ENCODE measurements at places on chromosomes 7 and 10. TPM values are rescaled to one million over a fixed set of nuclear protein-coding genes. Genes with fewer than 3 reads are reported as not detected.

The OR2A5 gene
- not detected for total RNA-seq

The WEE2 gene
- not detected for total RNA-seq

The CALD1 gene
- 47.9 TPM for total RNA-seq

The UCMA gene
- total RNA-seq: not detected

The IQCE gene
- 42.8 TPM for total RNA-seq

GRCh38 chr10:114607358-114607998, 50.6 kb downstream of the ABLIM1 start:
- no peaks in the 10 kb centered on the region for H3K27me3 ChIP-seq
- no peak overlapping the region for H3K27ac ChIP-seq
- no peaks in the 10 kb centered on the region for H3K36me3 ChIP-seq
- no peaks in the 10 kb centered on the region for H3K4me1 ChIP-seq
- DNase-seq: no peak

The FGL2 gene
- total RNA-seq: not detected

The NEBL gene
- total RNA-seq: 7.5 TPM

The NODAL gene
- total RNA-seq: not detected

GRCh38 chr7:1320616-1321240, 88.1 kb downstream of the UNCX start:
- DNase-seq: no peak
- no peak overlapping the region for H3K4me3 ChIP-seq
- peaks cover 11% of the 10 kb centered on the region for H3K4me1 ChIP-seq
- no peaks in the 10 kb centered on the region for H3K27me3 ChIP-seq
- no peak overlapping the region for H3K27ac ChIP-seq
- H3K36me3 ChIP-seq: no peaks in the 10 kb centered on the region

GRCh38 chr7:130114374-130114773, 44.0 kb downstream of the KLHDC10 start:
- no peak overlapping the region for H3K27ac ChIP-seq
- no peaks in the 10 kb centered on the region for H3K4me1 ChIP-seq
- no peaks in the 10 kb centered on the region for H3K27me3 ChIP-seq
- DNase-seq: no peak

DNA sequence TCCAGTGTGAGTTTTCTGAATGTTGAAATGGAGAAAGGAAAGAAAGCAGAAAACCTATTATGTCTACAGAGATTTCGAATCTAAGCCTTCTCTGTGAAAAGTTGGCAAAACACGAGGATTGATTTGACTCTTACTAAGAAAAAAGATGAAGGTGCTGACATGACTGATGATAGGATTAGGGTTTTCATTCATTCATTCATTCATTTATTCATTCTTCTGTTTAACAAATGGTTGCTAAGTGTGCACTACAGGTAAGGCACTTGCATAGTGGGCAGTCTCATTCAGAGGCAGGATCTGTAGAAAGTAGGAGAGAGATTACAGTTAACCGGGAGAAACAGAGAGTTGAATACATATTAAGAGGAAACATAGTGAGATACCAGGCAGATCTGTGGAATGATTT, 137.1 kb downstream of the ZNF365 start:
- H3K4me1 ChIP-seq: no peaks in the 10 kb centered on the region
- no peak overlapping the region for H3K27ac ChIP-seq
- no peak for DNase-seq
- no peaks in the 10 kb centered on the region for H3K36me3 ChIP-seq
- H3K4me3 ChIP-seq: no peak overlapping the region

- H3K27ac ChIP-seq: no peak overlapping the region
- H3K4me1 ChIP-seq: no peaks in the 10 kb centered on the region
- no peak overlapping the region for H3K4me3 ChIP-seq
- H3K36me3 ChIP-seq: no peaks in the 10 kb centered on the region
These were observed 28.9 kb downstream of the PHYH start for GRCh38 chr10:13270877-13271551.

DNA sequence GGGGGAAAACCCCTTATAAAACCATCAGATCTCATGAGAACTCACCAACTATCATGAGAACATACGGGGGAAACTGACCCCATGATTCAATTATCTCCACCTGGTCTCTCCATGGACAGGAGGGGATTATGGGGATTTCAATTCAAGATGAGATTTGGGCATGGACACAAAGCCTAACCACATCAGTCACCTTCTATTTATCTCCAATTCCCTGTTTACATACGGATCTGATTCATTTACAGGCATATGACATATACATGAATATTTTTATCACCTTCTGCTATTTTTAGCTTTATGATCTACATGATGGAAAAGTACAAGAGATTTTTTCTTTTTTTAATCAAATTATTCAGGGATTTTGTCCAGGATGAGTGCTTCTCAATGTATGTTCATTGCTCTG, 944.5 kb downstream of the REEP3 start:
- H3K27me3 ChIP-seq: no peaks in the 10 kb centered on the region
- H3K4me3 ChIP-seq: no peak overlapping the region
- H3K36me3 ChIP-seq: no peaks in the 10 kb centered on the region
- H3K4me1 ChIP-seq: no peaks in the 10 kb centered on the region
- H3K27ac ChIP-seq: no peak overlapping the region

DNA sequence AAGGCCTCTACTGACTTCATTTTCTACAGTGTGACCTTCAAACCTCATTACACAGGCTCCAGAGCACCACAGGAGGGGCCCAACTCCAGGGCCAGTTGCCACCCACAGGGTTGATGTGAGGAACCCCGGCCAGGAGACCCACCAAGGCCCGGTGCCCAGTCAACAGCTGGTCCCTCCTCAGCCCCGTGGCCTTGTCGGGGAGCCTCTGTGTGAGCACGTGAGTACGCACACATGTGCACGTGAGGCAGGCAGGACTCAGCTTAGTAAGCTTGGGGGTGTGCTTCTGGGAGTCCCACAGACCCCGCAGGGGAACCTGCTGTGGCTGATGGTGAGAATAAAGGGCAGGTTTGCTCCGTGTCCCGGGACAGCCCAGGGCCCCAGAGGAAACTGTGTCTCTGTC, 104.5 kb downstream of the VIPR2 start:
- H3K27me3 ChIP-seq: peaks cover 8% of the 10 kb centered on the region
- H3K4me3 ChIP-seq: no peak overlapping the region

The NKX1-2 gene
- not detected for total RNA-seq

The AGAP9 gene
- 9.5 TPM for total RNA-seq

DNA sequence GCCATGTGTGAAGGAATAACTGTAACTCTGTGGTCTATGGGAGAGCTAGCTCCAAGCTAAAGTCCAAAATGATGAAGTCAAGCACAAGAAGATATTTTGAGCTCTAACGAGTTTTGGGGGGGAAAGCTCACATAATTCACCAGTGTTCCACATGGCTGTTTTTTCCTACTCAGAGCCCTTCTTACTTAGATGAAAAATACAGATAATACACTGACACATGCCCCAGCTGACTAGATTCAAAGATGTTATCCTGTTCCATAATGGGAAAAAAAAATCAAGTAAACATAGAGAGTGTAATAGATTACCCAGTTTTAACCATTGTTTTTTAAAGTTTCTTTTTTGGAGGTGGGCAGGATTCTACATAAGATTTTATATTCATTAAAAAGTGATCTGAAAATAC, 86.6 kb downstream of the PRLHR start:
- H3K4me1 ChIP-seq: no peaks in the 10 kb centered on the region
- H3K36me3 ChIP-seq: no peaks in the 10 kb centered on the region
- no peak overlapping the region for H3K4me3 ChIP-seq
- H3K27me3 ChIP-seq: peaks cover 6% of the 10 kb centered on the region

GRCh38 chr10:31759799-31760626, 168.6 kb downstream of the ARHGAP12 start:
- H3K4me1 ChIP-seq: peaks cover 8% of the 10 kb centered on the region
- H3K4me3 ChIP-seq: peak overlapping the region; percentile 82
- H3K36me3 ChIP-seq: no peaks in the 10 kb centered on the region
- H3K27ac ChIP-seq: peak overlapping the region; percentile 70
- H3K27me3 ChIP-seq: no peaks in the 10 kb centered on the region
- peak; percentile 99 for DNase-seq

The BRAF gene
- total RNA-seq: 31.4 TPM

- H3K4me3 ChIP-seq: peak overlapping the region; percentile 46
- peaks cover 12% of the 10 kb centered on the region for H3K36me3 ChIP-seq
- H3K4me1 ChIP-seq: peaks cover 65% of the 10 kb centered on the region
- H3K27me3 ChIP-seq: no peaks in the 10 kb centered on the region
These were observed 256.6 kb downstream of the ARHGAP21 start for GRCh38 chr10:24467136-24467535.

GRCh38 chr7:70763961-70764691, 367.8 kb upstream of the GALNT17 start:
- no peaks in the 10 kb centered on the region for H3K27me3 ChIP-seq
- no peaks in the 10 kb centered on the region for H3K36me3 ChIP-seq
- H3K4me1 ChIP-seq: no peaks in the 10 kb centered on the region
- no peak for DNase-seq
- H3K4me3 ChIP-seq: no peak overlapping the region

The IQUB gene
- total RNA-seq: 0.62 TPM

The GPR22 gene
- total RNA-seq: not detected

DNA sequence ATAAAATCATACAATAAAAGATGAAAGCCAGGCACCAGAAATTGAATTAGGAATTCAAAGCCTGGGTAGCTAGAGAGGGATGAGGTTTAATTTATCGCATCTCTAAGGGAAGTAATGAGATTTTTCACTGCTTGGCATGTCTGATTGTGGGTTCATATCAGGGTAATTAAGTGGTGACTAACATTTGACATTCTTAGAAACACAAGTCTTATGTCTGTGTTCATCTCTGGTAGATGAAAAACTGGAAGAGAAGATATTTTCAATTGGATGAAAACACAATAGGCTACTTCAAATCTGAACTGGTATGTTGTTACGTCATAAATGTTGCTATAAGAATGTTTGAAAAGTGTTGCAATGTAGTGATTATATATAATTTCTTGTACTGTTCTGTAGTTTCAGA, 36.8 kb upstream of the ARMS2 start:
- peaks cover 3% of the 10 kb centered on the region for H3K36me3 ChIP-seq
- H3K27me3 ChIP-seq: no peaks in the 10 kb centered on the region
- H3K27ac ChIP-seq: no peak overlapping the region
- no peak overlapping the region for H3K4me3 ChIP-seq

DNA sequence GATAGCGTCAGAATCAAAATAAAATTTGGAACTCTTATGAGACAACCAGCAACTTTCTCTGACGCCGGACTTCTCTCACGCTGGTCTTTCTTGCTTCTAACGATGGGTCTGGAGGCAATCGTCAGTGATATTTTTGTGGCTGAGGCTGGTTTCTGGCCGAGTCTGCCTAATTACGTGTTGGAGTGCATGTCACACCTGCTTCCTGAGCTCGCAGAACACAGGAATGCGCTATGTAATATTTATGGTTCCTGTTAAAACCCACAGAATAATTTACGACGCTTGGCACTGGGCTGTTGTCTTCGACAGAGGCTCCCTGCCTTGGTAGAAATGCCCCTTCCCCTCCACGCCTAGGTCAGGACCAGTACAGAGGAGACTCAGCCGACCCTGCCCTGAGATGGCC, 64.9 kb downstream of the NPTX2 start:
- DNase-seq: peak; percentile 8
- no peaks in the 10 kb centered on the region for H3K4me1 ChIP-seq
- no peak overlapping the region for H3K4me3 ChIP-seq
- H3K36me3 ChIP-seq: no peaks in the 10 kb centered on the region

DNA sequence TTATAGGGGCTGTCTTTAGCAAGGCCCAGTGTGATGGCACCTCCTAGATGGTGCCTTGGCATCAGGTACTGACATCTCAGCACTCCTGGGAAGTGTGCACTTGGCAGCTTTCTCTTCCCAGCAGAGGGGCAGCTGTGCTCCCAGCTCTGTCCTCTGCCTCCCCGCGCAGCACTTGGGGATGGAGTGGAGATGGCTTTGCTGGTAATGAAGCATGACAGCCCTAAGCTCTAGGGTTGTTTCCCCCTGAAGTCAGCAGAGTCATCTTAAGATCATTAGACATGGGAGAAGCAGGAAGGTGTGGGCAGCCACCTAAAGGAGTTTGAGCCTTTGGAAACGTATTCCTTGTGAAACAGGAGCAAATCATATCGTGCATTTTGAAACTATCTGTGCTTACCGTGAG, 46.7 kb downstream of the HTRA1 start:
- no peak for DNase-seq
- H3K36me3 ChIP-seq: no peaks in the 10 kb centered on the region
- H3K4me3 ChIP-seq: no peak overlapping the region
- H3K27ac ChIP-seq: no peak overlapping the region
- H3K27me3 ChIP-seq: no peaks in the 10 kb centered on the region

GRCh38 chr10:44261296-44261695, 123.6 kb downstream of the CXCL12 start:
- H3K27me3 ChIP-seq: no peaks in the 10 kb centered on the region
- H3K27ac ChIP-seq: no peak overlapping the region
- H3K4me3 ChIP-seq: no peak overlapping the region
- no peaks in the 10 kb centered on the region for H3K36me3 ChIP-seq
- H3K4me1 ChIP-seq: no peaks in the 10 kb centered on the region

DNA sequence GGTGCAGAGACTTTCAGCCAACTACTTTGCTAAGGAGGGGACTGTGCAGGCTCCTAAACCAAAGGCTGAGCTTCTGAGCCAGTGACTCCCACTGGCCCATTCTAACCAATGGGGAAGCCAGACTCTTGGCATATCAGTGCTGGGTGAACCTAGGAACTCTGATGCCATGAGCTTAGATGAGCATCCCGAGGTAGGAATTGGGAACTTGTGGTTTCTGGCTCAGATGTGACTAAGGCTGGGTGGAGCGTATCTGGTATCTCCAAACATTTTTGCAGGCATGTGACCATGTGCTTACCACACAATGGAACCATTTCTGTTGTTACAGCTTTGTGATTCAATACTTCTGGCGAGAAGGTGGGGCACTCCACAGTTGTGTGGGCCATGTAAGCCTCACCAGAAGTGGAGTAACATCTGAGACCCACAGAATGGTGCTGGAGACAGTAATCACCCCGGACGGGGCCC, 2.5 kb upstream of the AVPI1 start:
- H3K4me1 ChIP-seq: peaks cover 9% of the 10 kb centered on the region
- no peak for DNase-seq
- no peak overlapping the region for H3K4me3 ChIP-seq
- H3K27ac ChIP-seq: no peak overlapping the region

DNA sequence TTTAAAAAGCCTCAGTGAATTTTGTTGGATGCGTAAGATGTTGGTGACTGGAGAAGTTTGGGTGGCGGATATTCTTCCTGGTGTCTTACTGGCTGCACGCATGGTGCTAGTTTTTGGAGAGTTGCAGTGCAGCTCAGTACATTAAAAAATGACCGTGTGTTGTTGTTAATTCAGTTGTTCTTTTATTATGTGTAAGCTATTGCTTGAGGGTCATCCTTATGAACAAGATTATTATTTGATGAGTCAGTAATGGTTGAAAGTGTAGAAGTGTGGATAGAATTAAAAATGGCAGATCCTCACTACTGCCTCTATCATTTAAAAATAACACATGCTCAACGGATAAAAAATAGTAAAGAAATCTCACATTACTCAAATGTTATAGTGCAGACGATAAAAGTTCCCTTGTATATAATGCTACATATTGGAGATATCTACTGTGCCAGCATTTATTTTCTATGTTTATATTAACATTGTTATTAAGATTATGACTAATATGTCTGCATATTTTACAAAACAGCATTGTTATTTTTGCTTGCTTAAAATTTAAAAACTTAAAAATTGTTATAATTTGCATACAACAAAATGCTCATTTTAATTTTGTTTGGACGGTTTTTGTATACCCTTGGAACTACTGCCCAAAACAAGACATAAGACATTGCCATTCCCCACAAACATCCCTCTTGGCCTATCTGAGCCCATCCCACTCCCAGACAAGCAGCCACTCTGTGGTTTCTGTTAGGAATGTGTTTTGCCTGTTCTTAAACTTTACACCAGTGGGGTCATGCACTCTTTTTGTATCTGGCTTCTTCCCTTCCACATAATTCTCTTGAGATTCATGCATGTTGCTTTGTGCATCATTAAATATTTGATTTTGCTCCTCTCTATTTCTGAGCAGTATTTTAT, 142.0 kb downstream of the DOCK1 start:
- H3K36me3 ChIP-seq: peaks cover 4% of the 10 kb centered on the region
- H3K4me3 ChIP-seq: no peak overlapping the region
- no peaks in the 10 kb centered on the region for H3K27me3 ChIP-seq
- no peak for DNase-seq
- no peak overlapping the region for H3K27ac ChIP-seq

The SVIL gene
- 28.0 TPM for total RNA-seq
